Right lung (tissue), 10 donors: ENCODE measurements at places on chromosomes 1 and 21. TPM values are rescaled to one million over a fixed set of nuclear protein-coding genes. Genes with fewer than 3 reads are reported as not detected.

The FAM3B gene
- polyA plus RNA-seq: 11.3 TPM

The OR2T29 gene
- not detected for polyA plus RNA-seq

- no peak for DNase-seq
These were observed 57.2 kb downstream of the LAMC1 start for GRCh38 chr1:183080406-183080805.

DNA sequence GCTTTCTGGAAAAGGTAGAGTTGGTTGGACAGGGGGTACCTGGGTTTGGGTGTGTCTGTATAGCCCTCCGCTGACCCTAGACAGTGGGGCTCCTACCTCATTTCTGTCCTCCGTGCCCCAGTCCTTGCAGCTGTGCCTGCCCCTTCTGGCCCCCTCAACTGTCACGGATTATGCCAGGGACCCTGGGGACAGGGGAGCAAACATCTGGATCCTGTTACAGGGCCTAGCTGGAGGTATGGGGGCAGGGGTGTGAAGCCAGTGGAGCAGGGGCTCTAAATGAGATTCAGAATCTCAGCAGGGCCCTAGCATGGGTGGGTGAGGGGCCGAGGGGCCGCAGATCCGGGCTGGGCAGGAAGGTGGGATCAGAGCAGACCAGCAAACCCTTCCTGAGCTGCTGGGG lies 81.0 kb downstream of the TAS1R2 start:
- no peak for DNase-seq

DNA sequence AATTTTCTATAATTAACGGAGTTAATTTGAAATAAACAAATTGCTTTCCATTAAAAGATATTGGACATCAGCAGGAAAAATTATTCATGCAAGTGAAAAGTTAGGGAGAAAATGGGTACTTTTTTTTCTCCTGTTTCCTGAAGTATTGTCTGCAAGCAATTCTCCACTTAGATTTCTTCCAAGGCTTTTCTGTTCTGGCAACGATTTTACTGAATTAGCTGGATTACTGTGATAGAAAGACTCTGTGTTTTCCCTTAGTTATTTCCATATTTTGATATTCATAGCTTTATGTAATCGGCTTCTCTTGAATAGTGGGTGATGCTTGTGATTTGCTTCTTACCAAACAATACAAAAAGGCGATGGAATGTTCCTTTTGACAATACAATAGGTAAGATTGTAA lies 1333.9 kb downstream of the AMY1C start:
- no peak for DNase-seq

DNA sequence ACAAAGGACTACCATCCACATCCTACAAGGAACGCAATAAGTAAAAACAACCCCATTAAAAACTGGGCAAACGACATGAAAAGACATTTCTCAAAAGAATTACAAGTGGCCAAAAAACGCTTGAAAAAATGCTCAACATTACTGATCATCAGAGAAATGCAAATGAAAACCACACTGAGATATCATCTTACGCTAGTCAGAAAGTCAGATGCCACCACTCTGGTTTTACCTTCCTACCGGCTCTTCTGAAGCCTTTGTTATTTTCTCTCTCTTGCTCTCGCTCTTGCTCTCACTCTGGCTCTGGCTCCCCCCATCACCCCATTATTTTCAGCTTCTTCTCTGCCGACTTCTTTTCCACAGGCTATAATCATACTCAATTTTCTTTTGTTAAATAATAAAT lies 38.8 kb downstream of the VPS45 start:
- DNase-seq: no peak

DNA sequence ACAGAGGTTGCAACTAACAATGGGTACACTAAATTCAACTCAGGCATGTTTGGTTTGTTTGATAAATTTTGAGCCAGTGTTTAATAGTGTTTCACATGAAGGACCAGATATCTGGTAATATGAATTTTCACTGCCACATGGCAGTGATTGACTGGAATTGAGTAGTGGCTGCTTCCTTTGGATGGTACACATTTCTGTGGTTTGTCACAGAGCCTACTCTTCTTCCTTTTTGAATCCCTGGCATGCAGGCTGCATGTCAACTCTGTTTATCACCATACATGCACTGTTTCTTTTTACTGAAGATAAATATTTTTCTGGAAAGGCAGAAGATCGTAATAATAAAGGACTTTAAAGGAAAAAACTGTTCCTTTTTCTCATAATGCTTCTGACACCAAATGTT lies 35.5 kb downstream of the SDCCAG8 start:
- DNase-seq: no peak

- DNase-seq: no peak
These were observed 959 bp downstream of the PADI6 start for GRCh38 chr1:17372955-17373354.

- DNase-seq: no peak
These were observed 206.8 kb downstream of the ZNF326 start for GRCh38 chr1:90201467-90202358.

DNA sequence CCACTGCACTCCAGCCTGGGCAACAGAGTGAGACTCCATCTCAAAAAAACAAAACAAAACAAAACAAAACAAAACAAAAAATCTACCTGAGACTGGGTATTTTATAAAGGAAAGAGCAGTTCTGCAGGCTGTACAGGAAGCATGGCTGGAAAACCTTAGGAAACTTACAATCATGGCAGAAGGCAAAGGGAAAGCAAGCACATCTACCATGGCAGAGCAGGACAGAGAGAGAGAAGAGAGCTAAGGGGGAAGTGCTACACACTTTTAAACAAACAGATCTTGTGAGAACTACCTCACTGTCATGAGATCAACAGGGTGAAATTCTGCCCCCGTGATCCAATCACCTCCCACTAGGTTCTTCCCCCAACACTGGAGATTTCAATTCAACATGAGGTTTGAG lies 198.3 kb upstream of the SAMSN1 start:
- DNase-seq: no peak

- DNase-seq: peak; percentile 55
These were observed 27.5 kb downstream of the OVGP1 start for GRCh38 chr1:111399792-111400610.

DNA sequence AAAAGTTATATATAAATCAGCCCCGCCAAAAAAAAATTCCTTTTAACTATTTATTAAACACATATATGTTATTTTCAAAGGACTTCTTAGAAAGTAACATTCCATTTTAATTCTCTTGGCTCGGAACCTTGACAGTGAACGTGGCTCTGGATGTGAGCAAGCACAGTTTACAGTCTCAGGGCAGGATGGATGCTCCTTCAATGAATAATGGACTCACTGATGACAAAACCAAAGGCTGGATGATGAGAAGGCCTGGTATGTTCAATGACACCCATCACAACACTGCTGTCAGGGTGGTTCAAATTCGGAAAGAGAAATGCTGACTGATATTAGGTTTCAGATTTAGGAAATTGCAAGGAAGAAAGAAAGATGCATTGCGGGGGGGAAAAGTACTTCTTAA lies 148.8 kb downstream of the SIPA1L2 start:
- DNase-seq: no peak

- no peak for DNase-seq
These were observed 92.6 kb upstream of the PALMD start for GRCh38 chr1:99553301-99553700.

DNA sequence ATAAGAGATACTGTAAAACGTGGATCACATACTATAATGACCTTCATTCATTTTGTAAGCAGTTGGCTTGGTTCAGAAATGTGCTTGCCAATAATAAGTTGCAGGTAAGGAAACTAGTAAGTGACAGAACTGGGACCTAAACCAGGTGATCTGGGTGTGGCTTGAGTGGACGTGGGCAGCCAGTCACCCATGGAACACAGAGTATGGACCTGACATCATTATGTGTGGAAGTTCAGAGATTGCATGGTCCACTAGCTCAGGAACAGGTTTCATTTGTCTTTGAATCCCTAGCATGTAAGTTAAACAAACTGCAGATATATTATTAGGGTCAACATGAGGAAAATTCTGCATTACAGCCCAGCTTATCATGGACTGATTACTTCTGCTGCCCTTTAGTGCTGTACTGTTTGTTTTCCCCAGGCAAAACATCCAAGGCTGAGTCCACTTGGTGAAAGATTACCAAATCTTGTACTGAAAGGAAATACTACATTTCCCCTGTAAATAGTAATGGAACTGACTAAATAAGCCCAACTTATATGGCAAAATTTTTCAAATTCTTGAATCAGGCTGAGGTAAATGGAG lies 327.3 kb upstream of the SGIP1 start:
- DNase-seq: no peak
